Stimulated activated CD8-positive, alpha-beta memory T cell treated with anti-CD3 and anti-CD28 coated beads, Interleukin-4, amount 100 ng/mL, for 4 hours (primary cell): ENCODE measurements at places on chromosomes 6 and 20.

DNA sequence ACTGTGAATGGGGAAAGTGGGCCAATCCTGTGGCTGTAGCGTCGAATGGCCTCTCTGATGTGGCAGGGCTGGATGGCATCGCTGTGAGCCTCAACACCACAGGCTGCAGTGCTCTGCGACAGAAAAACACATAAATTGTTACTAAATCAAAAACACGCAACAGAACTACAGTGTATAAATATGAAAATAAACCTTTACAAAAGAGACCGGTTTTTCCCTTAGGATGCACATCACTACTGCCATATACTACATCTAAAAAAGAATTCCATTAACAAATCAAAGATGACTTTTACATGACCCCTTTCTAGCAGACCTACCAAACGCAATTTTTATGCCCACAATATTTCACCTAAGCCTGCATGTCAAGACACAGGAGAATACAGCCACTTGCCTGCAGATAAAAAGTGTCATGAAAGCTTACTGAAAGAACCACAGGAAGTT lies 395.5 kb upstream of the RUNX2 start:
- no peak for DNase-seq

GRCh38 chr6:13318821-13319220 lies 9.5 kb downstream of the TBC1D7 start:
- DNase-seq: no peak

DNA sequence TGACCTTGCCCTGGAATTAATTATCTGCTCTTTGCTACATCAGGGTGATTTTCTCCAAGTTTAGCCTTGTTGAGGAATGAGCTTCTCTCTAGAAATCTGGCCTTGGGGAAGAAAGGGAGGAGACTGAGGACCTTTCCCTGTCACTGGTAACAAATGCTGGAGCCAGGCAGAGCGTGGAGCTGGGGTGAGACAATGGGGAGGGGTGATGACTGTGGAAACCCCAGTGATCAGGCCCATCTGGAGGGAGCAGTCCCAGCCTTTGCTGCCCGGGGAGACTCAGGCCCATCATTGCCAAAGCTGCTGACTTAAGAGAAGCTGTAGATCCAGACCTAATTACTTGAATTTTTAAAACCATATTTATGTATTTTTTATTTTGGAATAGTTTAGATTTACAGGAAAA lies 31.3 kb downstream of the BCAS4 start:
- DNase-seq: no peak

GRCh38 chr20:52160621-52161204 lies 30.9 kb downstream of the ZFP64 start:
- DNase-seq: no peak

- no peak for DNase-seq
These were observed 810.6 kb downstream of the EPHA7 start for GRCh38 chr6:92608751-92609150.

DNA sequence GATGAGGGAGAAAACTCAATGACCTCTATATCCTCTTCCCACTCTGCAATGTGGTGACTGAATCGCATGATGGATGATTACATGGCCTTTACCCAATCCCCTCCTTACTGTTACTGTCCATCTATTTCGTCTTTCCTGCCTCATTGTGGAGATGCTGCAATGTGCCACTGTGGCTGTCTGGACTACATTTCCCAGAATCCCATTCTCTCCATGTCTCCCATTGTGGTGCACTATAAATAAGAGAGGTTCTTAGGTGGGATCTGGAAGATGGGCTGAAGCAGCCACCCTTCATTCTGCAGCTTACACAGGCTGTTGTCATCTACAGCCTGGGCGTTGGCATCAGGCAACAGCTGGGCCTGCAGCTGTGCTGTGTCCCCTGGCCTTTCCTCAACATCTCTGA lies 233.6 kb downstream of the PRKN start:
- DNase-seq: no peak

GRCh38 chr20:8744228-8744844 lies 324.6 kb upstream of the PLCB4 start:
- no peak for DNase-seq

- DNase-seq: no peak
These were observed 88.7 kb downstream of the SLC23A2 start for GRCh38 chr20:4912380-4913142.

DNA sequence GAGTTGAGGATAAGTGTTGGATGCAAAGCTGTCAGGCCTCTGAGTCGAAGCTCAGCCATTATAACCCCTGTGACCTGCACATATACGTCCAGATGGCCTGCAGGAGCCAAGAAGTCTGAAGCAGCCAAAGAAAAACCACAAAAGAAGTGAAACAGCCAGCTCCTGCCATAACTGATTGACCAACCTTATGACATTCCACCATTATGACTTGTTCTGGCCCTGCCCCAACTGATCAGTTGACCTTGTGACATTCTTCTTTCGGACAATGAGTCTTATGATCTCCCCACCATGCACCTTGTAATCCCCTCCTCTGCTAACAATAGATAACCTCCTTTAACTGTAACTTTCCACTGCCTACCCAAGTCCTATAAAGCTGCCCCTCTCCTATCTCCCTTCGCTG lies 133.7 kb upstream of the AGPAT4 start:
- no peak for DNase-seq

- DNase-seq: no peak
These were observed 566.1 kb downstream of the KIF16B start for GRCh38 chr20:16007164-16007563.

GRCh38 chr6:35601331-35602132 lies 87.2 kb downstream of the FKBP5 start:
- DNase-seq: peak; percentile 35

DNA sequence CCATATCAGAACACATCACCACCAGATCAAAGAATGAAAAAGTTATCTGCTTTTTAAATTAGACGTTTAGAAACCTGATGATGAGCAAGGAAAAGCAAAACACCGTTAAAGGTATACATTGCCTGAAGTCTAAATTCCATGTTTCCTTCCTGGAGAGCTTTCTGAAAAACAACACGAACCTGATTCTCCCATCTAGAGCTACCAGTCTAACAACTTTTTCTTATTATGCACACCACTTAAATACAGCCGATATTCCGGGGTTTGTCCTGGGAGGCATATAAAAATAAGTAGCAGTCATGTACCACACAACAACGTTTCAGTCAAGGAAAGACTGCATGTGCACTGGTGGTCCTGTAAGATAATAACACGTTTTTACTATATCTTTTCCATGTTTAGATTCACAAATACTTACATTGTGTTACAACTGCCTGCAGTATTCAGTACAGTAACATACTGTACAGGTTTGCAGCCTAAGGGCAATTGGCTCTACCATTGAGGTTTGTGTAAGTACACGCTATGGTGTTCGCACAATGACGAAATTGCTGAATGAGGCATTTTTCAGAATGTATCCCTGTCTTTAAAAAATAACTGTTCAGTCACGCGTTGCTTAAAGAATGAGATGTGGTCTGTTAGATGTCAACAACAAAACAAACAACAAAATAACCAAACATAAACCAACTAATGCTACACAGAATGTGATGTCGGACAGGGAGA lies 19.1 kb upstream of the LYRM2 start:
- no peak for DNase-seq

DNA sequence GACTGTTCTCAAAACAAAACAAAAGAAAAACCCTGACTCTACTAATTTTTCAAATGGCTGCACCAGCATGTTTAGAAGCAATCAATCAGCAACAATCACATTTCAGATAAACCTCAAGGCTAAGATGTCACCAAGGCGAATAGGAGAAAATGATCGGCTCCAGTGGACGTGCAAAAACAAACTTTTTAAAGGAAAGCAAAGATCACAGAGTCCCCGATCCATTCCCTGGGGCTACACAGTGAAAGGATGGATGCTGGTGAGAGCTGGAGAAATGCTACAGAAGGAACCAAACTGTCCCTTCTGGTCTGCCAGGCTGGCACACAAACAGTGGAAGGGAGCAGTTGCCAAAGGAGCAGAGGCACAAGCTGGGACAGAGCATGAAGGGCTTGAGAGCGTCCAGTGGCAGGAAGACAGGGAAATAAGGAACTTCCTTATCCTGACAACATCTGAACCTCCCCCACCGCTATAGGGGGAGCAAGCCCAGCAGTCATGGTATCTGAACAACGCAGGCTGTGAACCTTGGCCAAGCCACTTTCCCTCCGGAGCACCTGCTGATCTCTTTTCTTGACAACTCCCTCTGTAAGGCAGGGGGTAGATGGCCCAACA lies 73.7 kb upstream of the HIVEP1 start:
- no peak for DNase-seq

- DNase-seq: no peak
These were observed 20.2 kb upstream of the APMAP start for GRCh38 chr20:25012616-25013189.

DNA sequence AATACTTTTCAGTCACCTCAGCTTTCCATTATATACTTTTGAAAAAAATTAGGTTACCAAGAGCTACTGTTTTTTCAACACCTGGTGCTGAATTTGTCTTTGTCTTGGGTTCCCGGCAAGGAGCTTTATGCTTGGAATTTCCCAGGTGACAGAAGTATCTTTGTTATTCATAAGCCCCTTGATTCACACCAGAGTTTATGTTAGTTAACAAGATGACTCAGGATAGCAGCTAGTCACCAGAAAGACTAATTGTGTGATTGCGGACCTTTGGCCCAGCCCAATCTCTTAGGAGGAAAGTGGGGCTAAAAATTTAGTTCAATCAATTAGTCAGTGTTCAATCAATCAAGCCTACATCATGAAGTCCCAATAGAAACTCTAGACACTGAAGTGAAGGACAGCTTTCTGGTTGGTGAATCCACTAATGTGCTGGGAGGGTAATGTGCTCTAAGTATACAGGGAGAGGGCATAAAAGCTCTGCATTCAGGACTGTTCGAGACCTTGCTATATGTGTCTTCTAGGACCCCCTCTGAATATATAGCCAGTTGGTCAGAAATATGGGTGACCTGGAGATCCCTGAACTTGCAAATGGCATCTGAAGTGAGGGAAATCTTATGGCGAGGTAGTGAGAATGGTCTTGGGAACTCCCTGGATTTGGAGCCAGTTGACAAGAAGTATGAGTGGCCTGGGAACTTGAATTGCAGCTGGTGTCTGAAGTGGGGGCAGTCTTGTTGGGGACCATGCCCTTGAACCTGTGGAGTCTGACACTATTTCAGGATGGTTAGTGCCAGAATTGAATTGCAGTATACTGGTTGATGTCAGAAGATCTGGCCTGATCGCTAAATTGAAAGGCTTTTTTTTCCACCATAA lies 16.2 kb downstream of the TMEM30A start:
- DNase-seq: no peak

- DNase-seq: no peak
These were observed 157.2 kb downstream of the PTPRT start for GRCh38 chr20:43032459-43032858.

GRCh38 chr6:28124350-28124970 lies at the start of gene ZSCAN16:
ZSCAN16 (plus strand) TSS chr6:28124609; CDS start chr6:28125444, 835 bp downstream.
- DNase-seq: peak; percentile 49

GRCh38 chr6:86856937-86857563 lies 80.3 kb upstream of the HTR1E start:
- DNase-seq: no peak

GRCh38 chr20:57680131-57680716 lies 29.6 kb downstream of the PMEPA1 start:
- no peak for DNase-seq

DNA sequence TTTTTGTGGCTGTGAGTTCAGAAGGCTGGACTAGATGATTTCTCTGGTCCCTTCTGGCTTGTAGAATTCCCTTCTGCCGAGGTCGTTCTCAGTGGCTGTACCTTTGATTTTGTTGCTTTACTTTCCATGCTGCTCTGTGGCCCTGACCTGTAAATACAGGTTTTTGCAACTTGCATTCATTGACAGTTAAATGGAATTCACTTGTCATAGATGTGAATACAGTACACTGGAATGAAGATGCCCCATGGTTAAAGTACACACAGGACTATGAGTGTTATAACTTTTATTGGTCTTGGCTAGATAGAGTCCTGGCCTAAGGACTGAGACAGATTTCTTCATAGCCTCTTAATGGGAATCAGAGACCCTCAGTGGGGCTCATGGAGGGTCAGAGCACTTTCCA lies 12.9 kb upstream of the EFCAB8 start:
- DNase-seq: no peak

GRCh38 chr6:129543981-129544380 lies 166.0 kb downstream of the ARHGAP18 start:
- DNase-seq: no peak

GRCh38 chr6:110822249-110822648 lies 7.0 kb upstream of the CDK19 start:
- DNase-seq: no peak

DNA sequence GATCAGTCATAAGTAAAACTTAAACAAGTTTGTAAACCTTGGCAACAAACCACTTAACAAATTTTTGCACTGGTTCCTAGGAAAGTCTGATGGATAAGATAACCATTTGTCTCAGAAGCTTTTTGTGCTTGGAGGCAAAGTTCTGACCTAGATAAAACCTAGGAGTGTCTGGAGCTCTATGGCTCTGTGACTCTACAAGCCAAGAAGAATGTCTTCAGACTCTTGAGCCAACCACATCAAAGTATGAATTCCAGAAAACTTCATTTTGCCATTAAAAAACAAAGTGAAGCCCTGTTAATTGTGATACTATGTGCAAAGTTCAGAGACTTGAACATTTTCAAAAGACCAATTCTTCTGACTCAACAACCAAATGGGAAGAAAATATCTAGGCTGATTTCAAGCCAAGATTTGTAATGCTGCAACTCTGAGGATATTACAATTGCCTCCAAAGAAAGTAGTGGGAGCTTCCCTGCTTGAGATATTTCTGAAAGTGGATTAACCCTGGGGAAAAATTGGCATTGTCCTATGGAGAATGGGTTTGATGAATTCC lies 158.1 kb upstream of the FOXQ1 start:
- DNase-seq: no peak

- no peak for DNase-seq
These were observed 69.9 kb upstream of the POU3F2 start for GRCh38 chr6:98764373-98764911.
